RWPE2 (cell line): ENCODE measurements at places on chromosomes 6 and 20.

DNA sequence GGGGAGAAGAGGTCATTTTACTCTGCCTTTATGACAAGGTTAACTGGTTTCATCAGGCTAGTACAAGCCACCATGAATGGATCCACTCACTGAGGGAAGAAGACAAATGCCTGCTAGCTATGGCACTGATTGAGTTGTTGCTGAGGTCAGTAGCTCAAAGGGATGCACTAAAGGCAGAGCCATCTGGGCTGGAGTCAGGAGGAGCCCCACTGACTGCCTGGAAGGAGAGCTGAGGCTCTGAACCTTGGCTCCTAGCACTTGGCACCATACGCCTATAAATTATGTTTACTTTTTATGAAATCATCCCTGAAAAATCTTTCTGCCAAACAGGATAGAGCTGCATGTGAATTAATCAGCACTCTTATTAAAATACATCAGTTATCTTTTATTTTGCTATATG lies 104.6 kb downstream of the DTD1 start:
- no peak for DNase-seq

- no peak for DNase-seq
Measured at GRCh38 chr6:88141561-88142296, 24.4 kb downstream of the CNR1 start.

- DNase-seq = no peak
Measured at GRCh38 chr20:34541264-34541901, 17.1 kb upstream of the MAP1LC3A start.

DNA sequence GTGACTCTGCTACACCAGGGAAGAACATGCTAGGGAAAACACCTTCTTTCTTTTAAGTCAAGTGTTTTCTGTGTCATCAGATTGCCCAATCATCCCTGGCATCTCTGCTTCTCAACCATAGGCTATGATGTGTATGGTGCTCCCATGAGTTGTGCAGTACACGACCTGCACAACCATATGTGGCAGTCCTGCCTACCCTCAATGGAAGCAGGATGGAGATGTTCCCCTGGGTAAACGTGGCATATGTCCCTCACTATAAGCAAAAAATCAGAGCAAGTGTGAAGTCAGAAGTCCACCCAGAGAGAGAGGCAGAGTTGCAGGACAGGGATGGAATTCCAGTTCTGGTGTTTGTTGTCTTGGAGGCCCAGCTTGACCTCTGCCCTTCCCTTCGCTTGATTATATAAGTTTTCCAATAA lies 10.3 kb upstream of the SNHG17 start:
- DNase-seq = no peak

DNA sequence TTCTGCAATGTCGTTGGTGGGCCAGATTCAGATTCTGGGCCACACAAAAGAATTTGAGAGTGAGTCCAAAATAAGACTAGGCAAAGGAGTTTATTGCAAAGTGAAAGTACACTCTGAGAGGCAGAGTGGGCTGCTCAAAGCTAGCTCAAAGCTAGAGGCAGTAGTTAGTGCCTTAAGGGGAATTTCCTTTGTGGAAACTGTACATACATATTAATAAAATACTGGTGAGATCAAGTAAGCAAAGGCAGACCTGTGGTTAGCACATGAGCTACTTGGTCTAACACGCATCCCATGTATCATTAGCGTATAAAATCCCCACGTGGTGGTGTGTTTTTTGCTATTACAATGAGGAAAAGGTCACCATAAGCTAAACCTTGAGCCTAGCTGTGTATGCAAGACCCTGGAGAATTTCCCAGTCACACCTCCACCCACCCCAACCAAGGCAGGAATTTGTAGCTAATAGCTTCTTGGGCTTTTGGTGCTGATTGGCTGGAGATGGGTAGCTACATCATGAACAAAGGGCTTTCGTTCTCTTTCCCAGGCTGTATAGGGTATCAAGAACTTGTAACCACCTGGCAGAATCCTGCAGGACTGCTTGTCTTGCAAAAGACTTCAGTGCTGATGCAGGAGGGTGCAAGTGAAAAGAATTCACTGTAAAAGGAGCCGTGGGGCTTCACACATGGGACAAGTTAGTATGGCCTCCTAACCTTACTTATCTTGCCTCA lies 14.7 kb upstream of the TRIM26 start:
- no peak for DNase-seq

GRCh38 chr6:160959726-160960435 lies 31.7 kb upstream of the MAP3K4 start:
- DNase-seq = no peak
